ENCODE measurements at places on chromosomes 13 and 19. TPM values are rescaled to one million over a fixed set of nuclear protein-coding genes. Genes with fewer than 3 reads are reported as not detected.

FFAR1 gene
- 0.28 TPM for total RNA-seq

GEMIN7 gene
- 13.9 TPM for total RNA-seq

GRCh38 chr19:4224470-4224869 is 4.9 kb upstream of the EBI3 start:
- no peak for DNase-seq

DNA sequence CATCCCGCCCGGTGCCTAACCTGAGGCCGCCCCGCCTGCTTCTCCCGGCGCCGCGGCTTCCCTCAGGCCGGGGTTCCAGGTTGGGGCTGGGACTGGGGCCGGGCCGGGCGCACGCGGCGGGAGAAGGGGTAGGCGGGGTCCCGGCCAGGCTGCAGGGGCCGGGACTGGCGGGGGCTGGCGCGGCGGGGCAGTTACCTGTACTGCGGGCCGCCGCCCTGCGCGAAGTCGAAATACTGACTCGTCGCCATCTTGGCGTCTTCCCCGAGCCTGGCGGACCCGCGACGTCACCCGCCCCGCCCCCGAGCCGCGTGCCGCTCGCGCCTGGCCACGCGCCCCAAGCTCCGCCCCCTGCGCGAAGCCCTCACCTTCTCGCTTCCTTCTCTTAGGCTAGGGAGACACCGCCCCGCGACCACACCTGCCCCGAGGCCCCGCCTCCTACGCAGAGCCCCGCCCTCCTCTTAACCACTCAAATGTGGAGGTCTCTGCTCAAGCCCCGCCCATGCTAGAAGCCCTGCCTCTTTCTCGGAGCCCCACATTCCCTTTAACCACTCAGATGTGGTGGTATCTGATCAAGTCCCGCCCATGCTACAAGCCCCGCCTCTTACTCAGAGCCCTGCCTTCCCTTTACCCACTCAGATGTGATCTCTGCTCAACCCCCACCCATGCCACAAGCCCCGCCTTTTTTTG is at the start of gene ZFR2:
TSS of gene ZFR2 (minus strand) at position 269 of the 687 bp plus-strand sequence. CDS start at position 248, 21 bp downstream.
- DNase-seq = no peak

DNA sequence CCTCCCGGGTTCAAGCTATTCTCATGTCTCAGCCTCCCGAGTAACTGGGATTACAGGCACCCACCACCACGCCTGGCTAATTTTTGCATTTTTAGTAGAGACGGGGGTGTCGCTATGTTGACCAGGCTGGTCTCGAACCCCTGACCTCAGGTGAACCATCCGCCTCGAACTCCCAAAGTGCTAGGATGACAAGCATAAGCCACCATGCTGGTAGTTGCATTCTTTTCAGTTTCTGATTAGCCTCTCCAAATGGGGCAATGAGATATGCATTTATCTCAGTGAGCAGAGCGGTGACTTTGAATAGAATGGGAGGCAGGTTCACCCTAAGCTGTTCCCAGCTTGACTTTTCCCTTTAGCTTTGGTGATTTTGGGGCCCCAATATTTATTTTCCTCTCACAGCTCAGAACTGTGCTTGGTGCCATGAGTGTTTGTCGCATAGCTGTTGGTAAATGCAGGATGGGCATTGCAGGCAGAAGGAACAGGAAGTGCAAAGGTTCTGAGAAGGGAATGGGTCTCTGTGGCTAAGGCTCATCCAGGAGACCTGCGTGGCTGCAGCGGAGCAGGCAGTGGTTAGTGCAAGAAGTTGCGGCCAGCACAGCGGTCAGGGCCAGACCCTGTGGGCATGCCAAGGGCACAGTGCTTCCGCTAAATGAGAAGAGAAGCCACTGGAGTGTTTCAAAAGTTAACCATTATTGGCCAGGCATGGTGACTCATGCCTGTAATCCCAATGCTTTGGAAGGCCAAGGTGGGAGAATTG is 20.7 kb downstream of the LYPD3 start:
- no peak for DNase-seq

- no peak for DNase-seq
Measured at GRCh38 chr19:11345122-11345803, 805 bp downstream of the TMEM205 start.

GRCh38 chr13:21427741-21428140 is 31.4 kb downstream of the ZDHHC20 start:
- no peak for DNase-seq

Data from prostate gland (tissue), 2 donors.